ENCODE measurements at places on chromosomes 2 and 18. TPM values are rescaled to one million over a fixed set of nuclear protein-coding genes. Genes with fewer than 3 reads are reported as not detected.

The HOXD13 gene
- total RNA-seq: 33.9 TPM

The CABLES1 gene
- total RNA-seq: 6.9 TPM

The NT5DC4 gene
- 2.7 TPM for total RNA-seq

DNA sequence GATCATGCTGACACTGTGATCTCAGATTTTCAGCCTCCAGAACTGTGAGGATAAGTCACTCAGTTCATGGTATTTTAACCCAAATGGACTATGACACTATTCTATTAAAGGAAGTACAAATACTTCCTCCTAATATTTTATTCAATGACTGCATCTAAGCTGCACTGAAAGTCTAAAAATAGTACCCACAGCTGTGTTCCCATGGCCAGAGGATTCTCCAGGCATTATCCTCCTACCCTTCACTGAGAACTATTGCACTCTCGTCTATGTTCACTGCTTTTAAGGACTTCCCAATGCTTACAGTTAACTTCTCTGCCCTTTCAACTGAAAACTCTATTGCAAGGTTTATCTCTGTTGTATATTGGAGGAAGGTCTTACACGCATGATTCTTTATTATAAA is 15.2 kb downstream of the LRATD1 start:
- no peaks in the 10 kb centered on the region for H3K4me1 ChIP-seq
- no peaks in the 10 kb centered on the region for H3K36me3 ChIP-seq
- DNase-seq: no peak
- no peaks in the 10 kb centered on the region for H3K27me3 ChIP-seq

GRCh38 chr2:114108824-114109416 is 219.0 kb downstream of the ACTR3 start:
- no peak overlapping the region for H3K27ac ChIP-seq
- H3K27me3 ChIP-seq: no peaks in the 10 kb centered on the region
- H3K4me3 ChIP-seq: no peak overlapping the region
- H3K4me1 ChIP-seq: no peaks in the 10 kb centered on the region
- H3K36me3 ChIP-seq: no peaks in the 10 kb centered on the region
- no peak for DNase-seq

The TMEM163 gene
- 1.1 TPM for total RNA-seq

DNA sequence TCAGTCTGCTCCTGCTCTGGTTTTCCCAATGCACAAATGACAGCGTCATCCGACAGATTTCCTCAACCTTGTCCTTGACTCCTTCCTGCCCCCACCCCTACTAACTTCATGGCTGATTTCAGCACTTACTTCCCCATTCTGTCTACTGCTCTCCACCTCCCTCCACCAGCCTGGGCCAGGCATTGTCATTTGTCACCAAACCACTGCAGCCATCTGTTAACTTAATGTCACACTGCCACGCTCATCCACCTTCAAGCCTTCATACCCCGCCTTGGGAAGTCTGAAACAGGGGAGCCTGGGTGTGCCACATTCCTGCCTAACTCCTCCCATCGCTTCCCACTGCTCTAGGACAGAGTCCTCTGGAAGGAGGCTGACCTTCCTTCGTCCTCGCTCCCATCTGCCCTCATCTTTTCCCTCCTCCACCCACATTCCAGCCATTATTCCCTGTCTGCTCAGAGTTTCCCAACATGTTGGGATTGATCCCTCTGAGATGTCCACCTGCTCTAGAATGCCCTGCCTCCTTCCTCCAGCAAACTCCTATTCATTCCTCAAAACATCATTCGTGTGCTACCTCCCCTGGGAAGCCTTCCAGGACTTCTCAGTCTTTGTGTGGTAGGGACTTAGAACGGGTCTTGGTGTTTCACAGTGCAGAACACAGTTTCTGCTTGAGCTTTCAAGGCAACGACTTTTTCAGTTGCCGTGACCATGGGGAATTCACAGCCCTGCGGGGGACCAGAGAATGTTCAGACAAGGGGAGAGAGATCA is 42.2 kb upstream of the SMAD7 start:
- H3K27ac ChIP-seq: peak overlapping the region; percentile 80
- no peaks in the 10 kb centered on the region for H3K36me3 ChIP-seq
- H3K4me1 ChIP-seq: peaks cover 62% of the 10 kb centered on the region
- H3K4me3 ChIP-seq: no peak overlapping the region
- peak; percentile 62 for DNase-seq

The RAB6C gene
- total RNA-seq: 0.04 TPM

DNA sequence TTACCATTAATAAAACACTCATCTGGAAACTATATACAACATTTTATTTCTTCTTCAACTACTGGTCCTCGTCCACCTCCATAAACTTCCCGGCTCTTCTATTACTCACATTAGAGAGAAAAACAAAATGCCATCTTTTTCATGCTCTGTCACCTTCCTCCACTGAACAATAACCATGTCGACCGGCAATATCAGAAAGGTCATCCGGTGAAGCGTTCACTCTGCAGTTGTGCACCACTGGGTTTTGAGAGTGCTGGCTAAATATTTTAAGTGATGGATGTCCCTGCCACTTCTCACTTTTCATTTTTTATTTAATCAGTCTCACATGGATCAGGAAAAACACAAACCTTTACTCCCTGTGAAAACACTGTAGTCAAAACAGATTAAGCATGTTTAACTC is 48.2 kb downstream of the SPP2 start:
- no peaks in the 10 kb centered on the region for H3K27me3 ChIP-seq
- no peak overlapping the region for H3K27ac ChIP-seq
- no peak overlapping the region for H3K4me3 ChIP-seq
- H3K36me3 ChIP-seq: no peaks in the 10 kb centered on the region

The UGT1A1 gene
- total RNA-seq: 0.53 TPM

The KIAA2012 gene
- total RNA-seq: not detected

GRCh38 chr2:143716522-143716921 is 587.3 kb downstream of the ARHGAP15 start:
- DNase-seq: no peak
- H3K4me3 ChIP-seq: no peak overlapping the region
- H3K4me1 ChIP-seq: no peaks in the 10 kb centered on the region
- no peaks in the 10 kb centered on the region for H3K36me3 ChIP-seq
- H3K27ac ChIP-seq: no peak overlapping the region
- H3K27me3 ChIP-seq: no peaks in the 10 kb centered on the region

The ITGB6 gene
- total RNA-seq: 41.1 TPM

GRCh38 chr2:175955136-175955535 is 46.9 kb downstream of the LNPK start:
- H3K4me3 ChIP-seq: no peak overlapping the region
- DNase-seq: no peak
- H3K36me3 ChIP-seq: no peaks in the 10 kb centered on the region
- H3K27me3 ChIP-seq: no peaks in the 10 kb centered on the region
- no peaks in the 10 kb centered on the region for H3K4me1 ChIP-seq

Measured in hepatocyte (in vitro differentiated cells).